ENCODE measurements at places on chromosomes 4 and X.

DNA sequence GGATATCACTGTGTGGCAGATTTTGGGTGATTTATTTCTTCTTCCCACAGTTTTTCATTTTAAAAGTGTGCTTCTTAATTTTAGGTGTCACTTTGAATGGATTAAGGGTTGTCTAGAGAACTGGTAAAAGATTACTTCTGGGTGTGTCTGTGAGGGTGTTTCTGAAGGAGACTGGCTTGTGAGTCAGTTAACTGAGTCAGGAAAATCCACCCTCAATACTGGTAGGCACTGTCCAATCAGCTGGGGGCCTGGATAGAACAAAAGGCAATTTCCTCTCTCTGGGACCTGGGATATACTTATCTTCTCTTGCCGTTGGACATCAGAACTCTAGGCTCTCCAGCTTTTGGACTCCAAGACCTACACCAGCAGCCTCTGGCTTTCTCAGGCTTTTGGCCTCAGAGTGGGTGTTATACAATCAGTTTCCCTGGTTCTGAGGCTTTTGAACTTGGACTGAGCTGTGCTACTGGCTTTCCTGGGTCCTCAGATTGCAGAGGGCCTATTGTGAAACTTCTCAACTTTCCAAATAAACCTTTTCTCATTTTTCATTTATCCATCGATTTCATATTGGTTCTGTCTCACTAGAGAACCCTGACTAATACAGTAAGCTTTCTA, 413.1 kb downstream of the GBA3 start:
- no peak for DNase-seq

- no peak for DNase-seq
These were observed 651.9 kb upstream of the PCDH7 start for GRCh38 chr4:30068234-30068633.

GRCh38 chr4:80685214-80685613, 345.3 kb upstream of the BMP3 start:
- peak; percentile 3 for DNase-seq

- no peak for DNase-seq
These were observed 8.0 kb downstream of the FAM241A start for GRCh38 chr4:112153211-112153791.

DNA sequence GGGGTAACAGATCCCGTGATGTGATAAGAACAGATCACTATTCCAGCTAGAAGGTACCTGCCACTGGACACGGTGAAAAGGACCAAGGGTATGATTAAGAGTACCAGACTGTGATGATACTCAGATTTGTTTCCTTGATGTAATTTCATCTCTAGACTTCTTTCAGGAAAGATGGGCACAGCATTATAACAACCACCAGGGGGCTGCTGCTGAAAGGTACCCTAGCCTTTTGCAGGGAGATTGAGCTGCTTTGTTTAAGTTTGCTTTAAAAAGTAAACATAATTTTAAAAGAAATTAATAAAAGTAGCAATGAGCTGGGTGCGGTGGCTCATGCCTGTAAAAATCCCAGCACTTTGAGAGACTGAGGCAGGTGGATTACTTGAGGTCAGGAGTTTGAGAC, 145.4 kb downstream of the EMCN start:
- DNase-seq = no peak

DNA sequence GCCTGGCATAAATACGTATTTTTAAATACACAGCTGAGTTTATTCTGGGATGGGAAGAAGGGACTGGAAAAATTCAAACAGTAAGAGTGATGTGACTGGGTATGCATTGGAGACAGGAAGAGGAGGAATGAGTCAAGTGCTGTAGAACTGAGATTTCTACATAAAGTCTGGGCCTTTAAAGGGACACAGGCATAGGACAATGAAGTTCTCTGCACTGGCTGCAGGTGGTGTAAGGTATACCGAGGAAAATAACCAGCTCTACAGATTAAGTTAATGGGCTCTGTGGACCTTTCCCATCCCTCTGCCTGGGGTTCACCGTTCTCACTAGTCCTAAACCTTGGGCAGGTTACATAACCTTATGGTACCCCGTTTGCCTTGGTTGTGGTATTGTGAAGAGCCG, 68.7 kb downstream of the DHX15 start:
- DNase-seq = no peak

- DNase-seq = no peak
These were observed 26.9 kb downstream of the ZNF41 start for GRCh38 chrX:47456080-47456479.
